Esophagus mucosa (tissue), 1 donor: ENCODE measurements at places on chromosomes 16 and 17.
A peak's percentile ranks its signal among the peaks of the same experiment; 100 is the strongest.

GRCh38 chr17:78817123-78817522 lies 23.5 kb downstream of the USP36 start:
- no peak for ATAC-seq

GRCh38 chr17:78735832-78736525 lies 46.1 kb downstream of the CYTH1 start:
- ATAC-seq = peak; percentile 87

DNA sequence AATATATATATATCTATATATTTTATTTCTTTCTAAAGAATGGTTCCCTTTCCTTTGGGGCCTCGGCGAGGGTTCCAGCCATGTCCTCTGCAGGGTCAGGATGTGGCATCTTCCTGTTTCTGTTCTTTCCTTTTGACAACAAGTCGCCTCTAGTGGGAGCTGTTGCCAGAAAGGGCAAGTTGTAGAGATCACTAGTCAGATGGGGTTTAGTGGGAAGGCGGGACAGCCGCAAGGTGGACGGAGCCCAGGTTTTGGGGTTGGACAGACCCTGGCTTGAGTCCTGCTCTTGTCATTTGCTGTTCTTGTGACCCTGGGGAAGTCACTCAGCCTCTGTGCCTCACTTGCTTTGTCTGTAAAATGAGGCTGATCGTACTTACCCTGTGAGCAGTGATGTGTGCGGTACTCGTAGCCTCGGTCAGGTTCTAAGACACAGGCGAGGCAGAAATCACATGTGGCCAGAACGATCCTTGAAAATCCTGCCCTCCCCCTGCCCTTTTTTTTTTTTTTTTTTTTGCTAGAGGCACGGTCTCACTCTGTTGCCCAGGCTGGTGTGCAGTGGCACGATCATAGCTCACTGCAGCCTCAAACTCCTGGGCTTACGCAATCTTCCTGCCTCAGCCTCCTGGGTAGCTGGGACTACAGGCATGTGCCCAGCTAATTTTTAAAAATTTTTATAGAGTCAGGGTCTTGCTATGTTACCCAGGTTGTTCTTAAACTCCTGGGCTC lies 80.1 kb downstream of the ABCC6 start:
- no peak for ATAC-seq

DNA sequence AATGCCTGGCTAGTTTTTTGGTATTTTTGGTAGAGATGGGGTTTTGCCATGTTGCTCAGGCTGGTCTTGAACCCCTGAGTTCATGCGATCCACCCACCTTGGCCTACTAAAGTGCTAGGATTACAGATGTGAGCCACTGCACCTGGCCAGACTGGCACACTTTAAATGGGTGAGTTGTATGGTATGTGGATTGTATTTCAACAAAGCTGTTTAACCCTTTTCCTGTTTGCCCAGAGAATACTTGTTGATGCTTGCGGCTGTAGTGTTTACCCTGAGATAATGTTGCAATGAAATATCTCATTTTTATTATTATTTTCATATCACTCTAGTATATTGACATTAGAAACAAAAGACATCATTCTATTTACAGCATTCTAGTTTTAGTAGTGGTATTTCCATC lies 17.1 kb upstream of the TMEM94 start:
- no peak for ATAC-seq
